Dermis lymphatic vessel endothelial cell (primary cell): ENCODE measurements at places on chromosomes 11 and 22. TPM values are rescaled to one million over a fixed set of nuclear protein-coding genes. Genes with fewer than 3 reads are reported as not detected.

The MRGPRF gene
- total RNA-seq: not detected in 2 replicates

The HORMAD2 gene
- total RNA-seq: not detected in 2 replicates

The GRIK4 gene
- not detected in 2 replicates for total RNA-seq

The HDHD5 gene
- 29.3 and 35.4 TPM in 2 replicates for total RNA-seq

The BIRC3 gene
- total RNA-seq: 1.0 and 1.3 TPM in 2 replicates

The NPTXR gene
- total RNA-seq: 0.09 and 0.11 TPM in 2 replicates

The F2 gene
- total RNA-seq: not detected in 2 replicates

The TRIM48 gene
- not detected in 2 replicates for total RNA-seq

The CARD18 gene
- not detected in 2 replicates for total RNA-seq

The HTATIP2 gene
- 54.4 and 69.8 TPM in 2 replicates for total RNA-seq

The GPR83 gene
- under 0.01 TPM in 1 of 2 replicates, not detected in the other for total RNA-seq

The MMP11 gene
- total RNA-seq: 4.2 and 8.2 TPM in 2 replicates

The C11orf87 gene
- not detected in 2 replicates for total RNA-seq

The TSSK2 gene
- not detected in 2 replicates for total RNA-seq

The OR10A6 gene
- not detected in 2 replicates for total RNA-seq

The C1QTNF5 gene
- 80.2 and 89.1 TPM in 2 replicates for total RNA-seq

The BARX2 gene
- not detected in 2 replicates for total RNA-seq

The DDI1 gene
- not detected in 2 replicates for total RNA-seq

The C11orf91 gene
- 0.09 and 0.11 TPM in 2 replicates for total RNA-seq

The AGBL2 gene
- total RNA-seq: 0.09 and 0.11 TPM in 2 replicates

The MMP27 gene
- not detected in 2 replicates for total RNA-seq

The DNAJB7 gene
- total RNA-seq: not detected in 2 replicates

The LSP1 gene
- total RNA-seq: 0.11 TPM in 1 of 2 replicates, not detected in the other

The CLCF1 gene
- 2.0 and 2.4 TPM in 2 replicates for total RNA-seq

The ZNF70 gene
- 1.3 and 2.1 TPM in 2 replicates for total RNA-seq

The PNPLA3 gene
- 0.26 and 0.33 TPM in 2 replicates for total RNA-seq

The TSGA10IP gene
- not detected in 2 replicates for total RNA-seq

The PNPLA5 gene
- total RNA-seq: not detected in 2 replicates

The APOL5 gene
- total RNA-seq: not detected in 2 replicates

The PGA5 gene
- not detected in 2 replicates for total RNA-seq

The GDPD4 gene
- not detected in 2 replicates for total RNA-seq

The MAP6 gene
- 0.11 and 0.77 TPM in 2 replicates for total RNA-seq

The RIMBP3B gene
- under 0.01 TPM in 1 of 2 replicates, not detected in the other for total RNA-seq

The MOGAT2 gene
- total RNA-seq: 0.09 TPM in 1 of 2 replicates, not detected in the other

The SLCO2B1 gene
- 1.4 and 6.7 TPM in 2 replicates for total RNA-seq

The LIF gene
- 0.11 and 0.34 TPM in 2 replicates for total RNA-seq

The RASGRP2 gene
- 3.0 and 3.4 TPM in 2 replicates for total RNA-seq

The PRMT3 gene
- total RNA-seq: 11.4 and 16.8 TPM in 2 replicates

The RFPL2 gene
- under 0.01 and 0.09 TPM in 2 replicates for total RNA-seq
